ENCODE measurements at places on chromosomes 4 and X.

- no peak for DNase-seq
Observed at GRCh38 chr4:95831166-95831565, 8.7 kb upstream of the PDHA2 start.

DNA sequence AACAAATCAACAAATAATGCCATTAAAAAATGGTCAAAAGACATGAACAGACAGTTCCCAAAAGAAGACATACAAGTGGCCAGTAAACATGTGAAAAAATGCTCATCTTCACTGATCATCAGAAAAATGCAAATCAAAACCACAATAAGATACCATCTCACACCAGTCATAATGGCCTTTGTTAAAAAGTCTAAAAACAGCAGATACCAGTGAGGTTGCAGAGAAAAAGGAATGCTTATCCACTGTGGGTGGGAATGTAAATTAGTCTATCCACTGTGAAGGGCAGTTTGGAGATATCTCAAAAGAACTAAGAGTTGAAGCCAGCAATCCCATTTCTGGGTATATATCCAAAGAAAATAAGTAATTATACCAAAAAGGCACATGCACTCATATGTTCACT lies 668.1 kb upstream of the CPEB2 start:
- DNase-seq, result no peak

GRCh38 chrX:13341491-13342101 lies 21.7 kb upstream of the ATXN3L start:
- no peak for DNase-seq

DNA sequence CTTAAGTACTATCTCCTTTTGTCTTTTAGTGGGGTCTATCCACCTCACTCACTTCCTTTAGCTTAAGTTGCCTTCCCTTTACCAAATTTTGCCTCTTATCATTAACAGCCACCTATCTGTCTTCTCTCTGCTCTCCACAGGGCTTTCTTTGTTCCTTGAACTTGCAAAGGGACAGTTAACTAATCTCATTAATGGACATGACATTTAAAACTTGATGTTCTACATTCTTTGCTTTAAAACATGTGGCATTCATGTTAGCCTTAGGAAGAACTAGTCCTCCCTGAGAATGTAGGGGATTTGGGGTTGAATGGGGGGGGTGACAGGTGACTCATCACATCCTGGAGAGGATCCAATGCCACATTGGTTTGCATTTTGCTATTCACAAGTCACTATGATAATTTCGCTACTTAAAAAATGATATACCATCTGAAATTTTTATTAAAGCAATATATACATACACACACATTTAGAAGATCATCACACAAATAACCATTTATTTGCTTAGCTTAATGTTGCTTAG lies 41.0 kb upstream of the DMD start:
- DNase-seq, result no peak

- no peak for DNase-seq
Observed at GRCh38 chrX:113222305-113222704, 381.7 kb upstream of the AMOT start.

GRCh38 chrX:57817302-57817701 lies 93.0 kb downstream of the ZXDA start:
- DNase-seq, result no peak

GRCh38 chr4:15444879-15445547 lies 17.2 kb downstream of the C1QTNF7 start:
- DNase-seq, result no peak

DNA sequence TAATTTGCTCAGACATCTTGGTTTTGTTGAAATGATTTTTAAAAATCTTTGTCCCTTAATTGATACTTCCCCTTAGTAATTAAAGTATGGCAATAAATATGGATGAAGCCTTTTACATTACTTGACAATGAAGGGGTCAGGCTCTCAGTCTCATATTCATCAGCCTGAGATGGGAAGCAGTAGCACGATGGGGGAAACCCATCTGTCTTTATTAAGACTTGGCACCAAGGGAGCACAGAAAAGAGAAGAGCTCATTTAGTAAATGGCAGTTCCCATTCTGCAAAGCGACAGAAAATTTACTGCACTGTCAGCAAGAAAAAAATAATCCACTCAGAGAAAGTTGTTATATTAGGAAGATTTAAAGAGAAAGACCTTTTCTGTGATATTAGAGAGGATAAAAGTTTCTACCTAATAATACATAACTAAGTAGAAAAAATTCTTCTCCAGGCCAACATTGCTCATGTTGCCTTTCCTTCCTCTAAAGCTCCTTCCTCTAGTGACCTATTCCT lies 7.9 kb upstream of the SERTM2 start:
- no peak for DNase-seq

DNA sequence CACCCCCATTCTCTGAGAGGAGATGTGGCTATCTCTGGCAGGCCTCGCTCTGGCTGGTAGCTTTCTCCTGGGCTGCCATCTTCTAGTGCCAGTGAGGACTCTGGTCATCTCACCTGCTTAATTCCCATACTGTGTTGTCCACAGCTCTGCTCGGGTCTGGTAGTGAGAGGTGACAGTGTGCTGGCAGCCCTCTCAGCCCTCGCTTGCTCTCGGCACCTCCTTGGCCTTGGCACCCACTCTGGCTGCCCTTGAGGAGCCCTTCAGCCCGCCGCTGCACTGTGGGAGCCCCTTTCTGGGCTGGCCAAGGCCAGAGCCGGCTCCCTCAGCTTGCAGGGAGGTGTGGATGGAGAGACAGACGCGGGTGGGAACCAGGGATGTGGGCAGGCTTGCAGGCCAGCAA lies 52.7 kb downstream of the CPLX1 start:
- no peak for DNase-seq

DNA sequence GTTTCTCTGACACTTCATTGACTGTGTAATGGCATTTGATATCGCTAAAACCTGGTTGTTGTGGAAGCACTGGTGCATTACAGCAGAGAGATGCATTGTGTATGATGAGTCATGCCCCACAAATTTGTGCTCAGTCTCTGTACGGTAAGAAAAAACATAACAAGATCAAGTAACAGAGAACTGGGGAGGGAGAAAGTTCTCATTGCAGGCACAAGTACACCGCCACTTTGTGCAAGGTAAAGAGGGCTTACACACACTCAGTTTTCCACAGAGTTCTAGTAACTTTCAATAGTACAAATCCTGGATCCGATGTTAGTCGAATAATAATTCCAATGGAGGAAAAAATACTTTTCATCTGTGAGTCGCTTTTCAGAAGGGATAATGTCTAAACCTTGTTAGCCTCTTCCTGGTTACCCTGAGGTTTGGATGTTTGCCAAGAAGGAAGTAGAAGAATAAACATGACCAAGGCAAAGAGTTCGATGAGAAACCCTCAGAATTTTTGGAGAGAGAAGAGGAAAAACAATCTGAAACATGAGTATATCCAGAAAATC lies 512.5 kb upstream of the SLIT2 start:
- DNase-seq, result no peak

- no peak for DNase-seq
Observed at GRCh38 chr4:133484287-133484686, 335.2 kb downstream of the PCDH10 start.

GRCh38 chrX:1292575-1293290 lies 24.1 kb downstream of the CSF2RA start:
- DNase-seq, result no peak

- no peak for DNase-seq
Observed at GRCh38 chr4:79756140-79756895, 316.7 kb downstream of the ANTXR2 start.

GRCh38 chrX:119399772-119400101 lies 601 bp downstream of the SLC25A43 start:
- no peak for DNase-seq

DNA sequence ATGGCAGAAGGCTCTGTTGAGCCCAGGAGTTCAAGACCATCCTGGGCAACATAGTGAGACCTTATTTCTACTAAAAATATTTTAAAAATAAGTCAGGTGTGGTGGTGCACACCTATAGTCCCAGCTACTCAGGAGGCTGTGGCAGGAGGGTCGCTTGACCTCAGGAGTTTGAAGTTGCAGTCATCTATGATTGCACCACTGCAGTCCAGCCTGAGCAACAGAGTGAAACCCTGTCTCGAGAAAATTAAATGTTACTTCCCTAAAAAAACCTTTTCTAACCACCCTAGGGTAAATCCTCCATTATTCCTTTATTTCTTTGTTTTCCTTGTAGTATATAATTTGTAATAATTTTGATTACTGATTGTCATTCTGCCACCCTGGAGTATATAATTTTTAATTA lies 7.9 kb downstream of the FAM200B start:
- no peak for DNase-seq

GRCh38 chr4:145930592-145930991 lies 8.0 kb downstream of the ZNF827 start:
- no peak for DNase-seq

GRCh38 chr4:41934901-41935651 lies at the start of gene TMEM33:
TMEM33 (plus strand) TSS chr4:41935429; CDS start chr4:41935485, 56 bp downstream.
- DNase-seq, result peak; percentile 78

- DNase-seq, result no peak
Observed at GRCh38 chr4:11589676-11590075, 161.0 kb upstream of the HS3ST1 start.

GRCh38 chr4:77358315-77358928 lies 201.4 kb downstream of the CCNG2 start:
- no peak for DNase-seq

GRCh38 chrX:35150052-35150451 lies 207.5 kb downstream of the FAM47B start:
- no peak for DNase-seq

GRCh38 chrX:31555506-31555905 lies 483.7 kb upstream of the FTHL17 start:
- DNase-seq, result no peak

DNA sequence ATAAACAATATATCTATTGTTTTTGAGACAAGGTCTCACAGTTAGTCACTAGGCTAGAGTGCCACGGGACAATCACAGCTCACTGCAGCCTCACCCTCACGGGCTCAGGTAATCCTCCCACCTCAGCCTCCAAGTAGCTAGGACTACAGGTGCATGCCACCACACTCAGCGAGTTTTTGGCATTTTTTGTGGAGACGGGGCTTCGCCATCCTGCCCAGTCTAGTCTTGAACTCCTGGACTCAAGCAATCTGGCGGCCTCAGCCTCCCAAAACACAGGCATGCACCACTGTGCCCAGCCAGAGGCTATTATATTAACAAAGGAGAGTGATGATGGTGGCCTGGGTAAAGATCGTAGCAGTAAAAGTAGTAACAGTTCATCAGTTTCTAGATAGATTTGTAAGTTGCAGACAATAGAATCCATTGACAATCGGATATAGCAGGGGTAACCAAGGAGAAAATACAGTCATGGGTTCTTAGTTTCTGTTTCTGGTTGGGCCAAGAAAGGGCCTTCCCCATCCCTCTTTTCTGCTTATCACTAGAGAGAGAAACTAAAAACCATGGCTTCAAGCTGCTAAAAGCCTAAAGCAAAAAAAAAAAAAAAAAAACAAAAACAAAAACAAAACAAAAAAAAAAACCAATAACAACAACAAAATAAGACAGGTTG lies 60.6 kb downstream of the ANXA10 start:
- no peak for DNase-seq

DNA sequence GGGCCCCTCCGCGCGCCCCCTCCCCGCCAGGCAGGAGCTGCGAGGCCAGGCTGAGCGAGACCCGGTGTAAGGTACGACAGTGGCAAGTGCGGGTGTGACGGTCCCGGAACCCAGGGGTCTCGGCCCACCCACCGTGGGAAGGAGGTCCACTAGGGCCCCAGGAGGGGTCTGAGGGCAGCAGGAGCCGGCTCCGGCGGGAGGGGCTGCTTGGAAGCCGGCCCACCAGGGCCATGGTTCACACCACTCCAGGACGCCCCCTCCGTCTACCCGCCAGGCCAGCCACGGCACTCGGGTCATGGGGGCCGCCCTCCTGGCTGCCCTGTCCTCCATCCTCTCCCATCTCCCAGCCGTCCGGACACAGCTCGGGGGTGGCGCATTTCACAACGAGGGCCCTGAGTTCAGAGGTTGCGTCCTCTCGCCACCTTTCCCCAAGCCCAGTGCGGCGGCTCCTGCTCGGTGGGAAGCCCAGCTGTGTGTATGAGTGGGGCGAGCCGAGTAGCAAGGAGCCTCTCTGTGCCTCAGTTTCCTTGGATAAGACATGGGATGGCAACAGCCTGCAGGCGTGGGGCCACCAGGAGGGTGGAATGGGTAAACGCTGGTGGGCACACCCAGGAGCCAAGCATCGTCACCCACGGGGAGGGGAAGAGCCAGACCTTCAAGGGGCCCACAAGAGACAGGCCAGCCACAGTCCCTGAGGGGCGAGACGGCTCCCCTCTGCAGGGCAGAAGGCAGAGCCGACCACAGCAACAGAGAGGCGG lies 81.3 kb downstream of the FAM53A start:
- no peak for DNase-seq

GRCh38 chrX:110180176-110180927 lies 137.5 kb downstream of the AMMECR1 start:
- no peak for DNase-seq

DNA sequence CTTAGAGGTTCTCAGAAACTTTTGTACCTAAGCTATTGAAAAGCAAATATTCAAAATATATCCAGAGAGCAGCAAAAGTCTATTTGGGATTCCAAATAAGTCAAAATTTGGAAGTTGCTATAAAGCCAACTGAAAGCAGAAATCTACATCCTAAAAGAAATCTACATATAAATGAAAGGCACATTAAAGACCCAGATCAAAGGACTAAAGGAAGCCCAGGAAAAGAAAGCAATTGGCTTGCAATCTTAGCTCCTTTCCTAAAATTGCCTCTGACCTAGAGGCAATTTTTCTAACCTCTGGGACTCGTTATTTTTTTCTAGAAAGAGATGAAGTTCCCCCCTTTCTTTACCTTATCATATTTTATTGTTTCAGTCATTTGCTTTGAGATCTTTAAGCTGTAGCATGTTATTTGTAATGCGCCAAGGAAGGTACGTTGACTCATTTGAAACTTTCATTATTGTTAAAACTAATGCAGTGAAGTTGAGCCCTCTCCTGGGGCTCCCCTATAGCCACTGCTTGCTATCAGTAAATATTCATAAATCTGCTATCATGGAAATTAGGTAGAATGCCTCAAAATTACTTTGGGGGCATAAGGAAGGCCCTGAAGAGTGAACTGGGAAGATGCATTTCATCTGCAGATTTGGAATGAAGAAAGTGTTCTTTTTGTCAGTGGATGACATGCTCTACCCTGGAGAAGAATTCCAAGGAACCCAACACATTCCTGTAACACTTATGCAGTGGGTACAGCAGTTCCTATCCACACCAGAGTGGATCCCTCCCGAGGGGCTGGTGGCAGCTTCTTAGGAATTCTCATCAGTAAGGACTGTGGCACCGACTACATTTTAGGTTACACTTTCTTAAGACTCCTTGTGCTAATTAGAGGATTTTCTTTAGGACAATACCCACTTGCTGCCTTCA lies 177.8 kb upstream of the IGFBP7 start:
- no peak for DNase-seq

DNA sequence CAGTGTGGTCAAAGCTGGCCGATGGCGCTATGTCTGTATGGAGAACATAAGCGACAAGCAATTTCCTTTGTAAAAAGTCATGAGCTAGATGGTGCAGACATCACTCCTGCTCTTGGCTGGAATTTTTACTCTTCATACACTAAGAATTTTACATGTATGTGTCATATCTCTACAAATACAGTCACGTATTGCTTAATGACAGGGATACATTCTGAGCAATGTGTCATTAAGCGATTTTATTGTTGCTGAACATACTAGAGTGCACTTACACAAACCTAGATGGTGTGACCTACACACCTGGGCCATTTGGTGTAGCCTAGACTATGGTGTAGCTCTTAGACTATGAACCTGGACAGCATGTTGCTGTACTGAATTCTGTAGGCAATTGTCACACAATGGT lies 185.4 kb downstream of the SOWAHB start:
- DNase-seq, result no peak
